ENCODE measurements at places on chromosomes 13 and 19.

DNA sequence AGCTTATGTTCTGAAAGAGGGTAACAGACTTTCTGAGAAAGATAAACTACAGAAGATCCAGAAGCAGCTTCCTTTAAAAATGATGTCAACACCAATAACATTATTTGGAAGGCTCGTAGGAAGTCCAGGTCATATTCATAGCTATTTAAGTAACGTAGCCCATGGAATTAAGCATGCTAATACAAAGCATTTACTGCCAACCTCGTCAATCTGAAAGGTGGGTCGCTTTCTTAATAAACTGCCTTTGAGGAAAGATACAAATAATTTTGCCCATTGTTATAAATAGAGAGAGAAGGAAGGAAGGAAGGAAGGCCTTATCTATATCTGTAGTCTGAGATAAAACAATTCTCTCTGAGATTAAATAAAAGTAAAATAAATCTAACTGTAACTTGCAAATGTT is 80.3 kb downstream of the STARD13 start:
- DNase-seq, result no peak

GRCh38 chr13:112661291-112661690 is 28.5 kb upstream of the ATP11A start:
- DNase-seq, result no peak

GRCh38 chr19:17754634-17755442 is 3.6 kb downstream of the FCHO1 start:
- DNase-seq, result no peak

- no peak for DNase-seq
Observed at GRCh38 chr13:91586609-91587008, 188.2 kb downstream of the GPC5 start.

DNA sequence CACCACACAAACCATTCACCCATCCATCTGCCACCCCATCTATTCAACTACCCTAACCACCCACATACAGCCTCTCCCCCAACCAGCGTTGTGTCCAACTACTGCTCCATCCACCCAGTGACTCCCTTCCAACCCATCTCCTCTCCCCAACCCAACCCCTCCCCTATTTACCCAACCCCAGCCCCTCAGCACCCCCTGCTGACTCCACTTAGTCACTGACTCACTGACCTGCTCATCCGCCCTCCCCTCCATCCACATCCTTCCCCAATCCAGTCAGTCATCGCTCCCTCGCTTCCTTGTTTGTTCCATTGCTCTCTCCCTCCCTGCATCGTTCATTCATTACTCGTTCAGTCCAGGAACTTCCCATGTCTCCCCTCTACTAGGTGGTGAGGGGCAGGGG is 39.2 kb downstream of the KCNC3 start:
- no peak for DNase-seq

DNA sequence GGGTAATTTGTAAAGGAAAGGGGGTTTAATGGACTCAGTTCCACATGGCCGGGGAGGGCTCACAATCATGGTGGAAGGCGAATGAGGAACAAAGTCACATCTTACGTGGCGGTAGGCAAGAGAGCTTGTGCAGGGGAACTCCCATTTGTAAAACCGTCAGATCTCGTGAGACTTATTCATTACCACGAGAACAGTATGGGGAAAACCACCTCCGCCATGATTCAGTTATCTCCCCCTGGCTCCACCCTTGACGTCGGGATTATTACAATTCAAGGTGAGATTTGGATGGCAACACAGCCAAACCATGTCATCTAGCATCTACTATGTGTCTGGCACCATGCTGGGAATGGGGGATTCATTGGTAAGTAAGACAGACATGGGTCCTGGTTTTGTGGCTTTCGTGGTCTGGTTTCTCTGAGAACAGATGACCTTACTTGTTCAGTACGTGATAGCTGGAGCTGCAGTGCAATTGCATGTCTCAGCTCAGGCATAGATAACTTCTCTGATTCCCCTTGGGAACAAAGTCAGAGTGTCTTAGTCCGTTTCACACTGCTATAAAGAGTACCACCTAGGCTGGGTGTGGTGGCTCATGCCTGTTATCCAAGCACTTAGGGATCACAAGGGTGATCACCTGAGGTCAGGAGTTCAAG is 8.3 kb downstream of the ZNF554 start:
- no peak for DNase-seq

GRCh38 chr13:48858122-48858902 is 117.4 kb upstream of the FNDC3A start:
- DNase-seq, result no peak

DNA sequence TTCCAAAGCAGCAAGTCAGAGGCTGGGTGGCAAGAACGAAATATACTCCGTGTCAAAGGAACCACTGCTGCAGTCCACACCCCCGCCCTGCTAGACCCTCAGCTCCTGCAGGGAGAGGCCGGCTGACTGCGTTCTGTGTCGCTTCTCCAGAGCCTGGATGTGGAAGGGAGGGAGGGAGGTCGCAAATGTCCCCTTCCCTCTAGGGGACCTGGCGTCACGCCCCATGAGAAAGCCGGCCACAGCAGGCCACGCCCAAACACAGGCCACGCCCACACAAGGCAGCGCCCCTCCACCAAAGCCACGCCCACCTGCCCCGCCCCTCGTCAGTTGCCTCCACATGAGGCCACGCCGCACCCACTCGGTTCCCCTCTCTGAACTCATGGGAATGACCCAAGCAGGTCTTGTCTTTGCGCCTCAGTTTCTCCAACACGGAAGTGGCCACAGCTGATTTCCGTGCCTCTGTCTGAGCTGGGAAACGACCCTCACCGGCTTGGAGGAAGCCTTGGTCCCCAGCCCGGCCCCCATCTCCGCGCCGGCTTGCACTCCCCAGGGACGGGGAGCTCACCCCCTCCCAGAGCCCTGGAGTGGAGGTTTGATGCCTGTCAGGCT is 38.4 kb upstream of the TCF3 start:
- peak; percentile 41 for DNase-seq

DNA sequence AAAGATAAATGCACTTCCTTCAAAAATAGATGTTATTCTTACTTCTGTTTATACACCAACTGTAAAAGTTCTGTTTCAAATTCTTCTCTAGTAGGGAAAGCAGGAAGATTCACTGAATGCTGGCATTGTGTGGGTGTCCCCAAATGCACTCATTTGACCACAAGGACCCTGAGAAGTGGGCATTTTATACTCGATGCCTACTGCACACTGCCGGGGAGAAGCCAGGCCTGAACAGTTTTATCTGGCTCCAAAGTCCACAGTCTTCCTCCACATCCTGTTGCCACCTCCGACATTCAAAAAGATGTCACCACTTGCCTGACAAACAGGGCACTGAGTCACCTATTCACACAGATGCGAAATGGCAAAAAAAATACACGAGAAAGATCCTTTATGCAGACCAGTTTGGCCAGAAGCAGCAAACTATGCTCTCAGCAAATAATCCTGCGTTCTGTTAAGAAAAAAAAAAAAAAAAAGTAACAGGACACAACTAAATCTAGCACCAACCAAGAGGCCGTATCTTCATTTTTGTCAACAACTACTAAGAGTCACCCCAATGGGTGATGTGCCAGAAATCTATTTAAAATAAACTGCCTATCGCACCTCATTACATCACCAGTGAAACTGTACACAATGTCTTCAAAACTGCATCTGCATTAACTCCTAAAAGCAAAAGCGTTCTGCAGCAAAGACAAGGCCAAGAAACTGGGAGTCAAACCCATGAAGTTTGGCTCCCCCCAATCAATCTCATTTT is 6.2 kb downstream of the ZC3H4 start:
- DNase-seq, result no peak

DNA sequence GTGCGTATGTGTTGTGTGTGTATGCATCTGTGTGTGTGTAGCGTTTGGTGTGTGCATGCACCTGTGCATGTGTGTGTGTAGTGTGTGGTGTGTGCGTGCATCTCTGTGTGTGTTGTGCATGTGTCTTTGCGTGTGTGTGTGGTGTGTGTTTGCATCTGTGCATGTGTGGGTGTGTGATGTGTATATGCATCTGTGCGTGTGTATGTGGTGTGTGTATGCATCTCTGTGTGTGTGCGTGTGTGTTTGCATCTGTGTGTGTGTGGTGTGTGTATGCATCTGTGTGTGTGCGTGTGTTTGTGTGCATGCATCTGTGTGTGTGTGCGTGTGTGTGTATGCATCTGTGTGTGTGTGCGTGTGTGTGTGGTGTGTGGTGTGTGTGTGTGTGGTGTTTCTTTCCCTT is 20.6 kb downstream of the CELF5 start:
- no peak for DNase-seq

DNA sequence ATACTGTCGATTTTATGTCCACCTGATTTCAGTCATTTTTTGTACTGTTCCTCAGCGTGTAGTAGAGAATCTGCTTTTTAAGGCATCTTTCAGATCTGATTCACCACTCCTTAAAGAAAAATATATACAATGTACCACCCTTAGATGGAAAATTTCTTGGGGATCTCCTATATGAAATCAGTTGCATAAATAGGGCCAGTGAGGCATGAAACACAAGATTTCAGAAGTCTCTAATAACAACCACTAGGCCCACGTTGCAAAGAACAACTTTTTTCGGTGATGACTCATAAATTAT is 1.4 kb downstream of the USP12 start:
- DNase-seq, result no peak

- DNase-seq, result no peak
Observed at GRCh38 chr19:17687857-17688784, at the start of gene UNC13A. Gene UNC13A, minus strand, starts transcription at chr19:17688354. Its CDS starts 155 bp downstream, at chr19:17688199.

GRCh38 chr13:98150832-98151479 is 8.1 kb downstream of the FARP1 start:
- DNase-seq, result no peak

DNA sequence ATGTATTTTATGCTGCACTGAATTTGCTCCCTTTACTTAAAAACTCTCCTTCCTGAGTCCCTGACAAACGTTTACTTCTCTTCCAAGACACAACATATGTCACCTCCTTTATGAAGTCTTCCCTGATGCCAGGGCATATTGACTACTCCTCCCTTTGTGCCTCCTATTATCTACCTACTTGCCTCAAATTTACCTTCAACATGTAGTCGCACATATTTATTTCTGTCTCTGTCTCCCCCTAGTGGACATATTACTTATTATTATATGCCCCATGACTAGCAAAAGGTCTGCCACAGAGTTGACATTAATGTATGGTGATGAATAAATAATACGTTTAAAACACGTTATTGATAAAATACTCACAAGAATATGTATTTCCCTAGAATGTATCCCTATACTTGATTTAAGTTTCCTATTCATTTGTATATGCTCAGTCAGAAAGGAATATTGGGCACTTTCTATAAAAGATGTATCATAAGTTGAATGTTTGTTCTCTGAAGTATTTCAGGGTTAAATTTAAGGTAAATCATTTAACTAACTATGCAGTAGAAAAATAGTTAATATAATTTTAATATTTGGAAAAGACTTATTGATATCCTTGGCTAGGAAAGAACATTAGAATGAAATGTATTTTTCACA is 250.3 kb upstream of the ATXN8OS start:
- no peak for DNase-seq

DNA sequence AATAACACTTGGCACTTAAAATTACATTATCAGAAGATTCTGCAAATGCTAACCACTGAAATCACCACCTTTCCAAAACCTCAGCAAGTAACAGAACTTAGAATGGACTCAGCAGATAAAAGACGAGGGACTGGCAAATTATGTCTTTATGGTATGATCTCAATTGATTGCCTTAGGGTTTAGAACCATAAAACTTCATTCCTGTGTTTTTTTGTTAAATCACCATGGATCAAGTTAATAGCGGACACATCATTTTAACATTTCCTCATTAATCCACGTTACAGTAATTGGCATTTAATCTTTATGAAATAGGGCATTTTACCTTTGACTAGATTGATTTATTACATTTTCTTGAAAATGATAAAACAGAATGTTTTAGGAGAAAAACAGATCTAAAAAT is 2070.3 kb downstream of the PCDH9 start:
- DNase-seq, result no peak

DNA sequence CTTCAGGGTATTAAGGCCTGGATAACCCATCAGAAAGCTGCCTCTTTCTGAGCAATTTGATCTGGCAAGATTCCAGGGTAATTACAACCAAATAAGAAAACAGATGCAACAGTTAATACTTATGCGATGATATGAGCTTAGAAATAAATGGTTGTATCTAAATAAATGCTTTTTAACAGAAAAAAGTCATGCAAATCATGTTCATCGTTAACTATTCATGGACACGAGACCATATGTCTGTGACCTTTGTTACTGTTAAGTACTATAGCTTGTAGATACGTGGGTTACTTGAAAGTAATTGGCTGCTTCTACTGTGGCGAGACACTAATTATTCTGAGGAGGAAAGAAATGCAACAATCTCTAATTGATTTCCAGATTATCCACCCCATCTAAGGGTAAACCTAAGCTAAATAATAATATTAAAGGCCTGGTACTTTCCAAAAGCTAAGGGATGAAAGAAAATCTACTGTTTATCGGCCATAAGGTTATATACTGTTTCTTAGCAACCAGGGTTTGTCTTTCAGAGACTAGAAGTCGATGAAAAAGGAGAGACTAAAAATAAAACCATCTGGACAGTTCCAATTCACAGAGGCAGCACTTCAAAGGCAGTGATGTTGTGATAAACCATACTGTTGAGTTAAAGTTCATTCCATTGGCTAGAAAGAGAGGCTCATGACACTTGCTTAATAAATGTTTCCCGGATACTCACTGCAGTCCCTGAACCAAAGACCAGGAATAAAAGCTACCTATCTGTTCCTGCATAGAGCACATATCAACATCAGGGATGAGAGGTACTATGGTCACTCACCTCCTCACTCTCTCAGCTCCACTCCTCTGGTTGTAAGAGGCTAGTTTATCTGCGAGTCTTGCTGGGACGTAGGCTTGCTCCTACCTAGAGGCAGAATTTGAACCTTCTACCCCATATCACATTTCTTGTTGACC is 1.5 kb downstream of the EPSTI1 start:
- no peak for DNase-seq

- peak; percentile 23 for DNase-seq
Observed at GRCh38 chr19:6521718-6522646, 8.8 kb upstream of the TNFSF9 start.

DNA sequence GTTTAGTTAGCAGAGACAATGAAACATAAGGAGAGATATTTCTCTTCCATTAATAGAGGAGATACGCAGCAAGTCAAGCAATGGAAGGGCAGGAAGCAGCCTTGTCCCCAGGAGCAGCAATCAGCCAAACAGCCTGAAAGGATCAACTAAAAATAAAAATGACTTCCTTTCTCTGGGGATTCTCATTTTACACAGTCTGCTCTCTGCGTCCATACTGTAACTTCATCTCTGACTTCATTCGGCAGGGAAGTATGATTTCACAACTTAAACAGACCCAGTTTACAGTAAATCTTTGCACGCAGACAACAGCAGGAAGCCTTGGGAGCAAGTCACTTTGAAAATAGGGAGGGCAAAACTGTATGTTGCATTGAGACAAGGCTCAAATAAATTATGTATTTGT is 826.7 kb downstream of the DIAPH3 start:
- no peak for DNase-seq

- DNase-seq, result no peak
Observed at GRCh38 chr13:109730812-109731335, 55.5 kb downstream of the IRS2 start.

- DNase-seq, result no peak
Observed at GRCh38 chr13:89465366-89465765, 1794.2 kb downstream of the SLITRK5 start.

- DNase-seq, result no peak
Observed at GRCh38 chr13:25186187-25186586, 14.1 kb upstream of the AMER2 start.
